CD14-positive monocyte (primary cell): ENCODE measurements at places on chromosomes 1 and 21. TPM values are rescaled to one million over a fixed set of nuclear protein-coding genes. Genes with fewer than 3 reads are reported as not detected.

DNA sequence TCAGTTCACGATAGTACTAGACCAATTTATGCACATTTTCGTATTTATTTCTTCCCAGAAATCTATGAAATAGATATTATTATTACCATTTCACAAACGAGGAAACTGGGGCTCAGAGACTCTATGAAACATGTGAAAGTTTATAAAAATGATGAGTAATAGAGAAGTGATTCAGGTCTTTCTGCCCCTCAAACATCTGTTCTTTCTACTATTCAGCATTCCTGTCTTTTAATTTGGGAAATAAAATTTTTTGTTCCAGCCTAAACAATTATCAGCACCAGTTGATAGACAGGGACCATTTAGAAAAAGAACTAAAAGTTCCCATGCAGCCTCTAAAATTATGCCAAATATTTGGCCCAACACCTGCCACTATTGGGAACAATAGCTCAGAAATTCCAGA lies 585.1 kb downstream of the PTPRC start:
- DNase-seq: no peak

Gene IL20
- not detected for polyA plus RNA-seq

Gene C1QB
- 6.4 TPM for polyA plus RNA-seq

Gene TEDDM1
- not detected for polyA plus RNA-seq

DNA sequence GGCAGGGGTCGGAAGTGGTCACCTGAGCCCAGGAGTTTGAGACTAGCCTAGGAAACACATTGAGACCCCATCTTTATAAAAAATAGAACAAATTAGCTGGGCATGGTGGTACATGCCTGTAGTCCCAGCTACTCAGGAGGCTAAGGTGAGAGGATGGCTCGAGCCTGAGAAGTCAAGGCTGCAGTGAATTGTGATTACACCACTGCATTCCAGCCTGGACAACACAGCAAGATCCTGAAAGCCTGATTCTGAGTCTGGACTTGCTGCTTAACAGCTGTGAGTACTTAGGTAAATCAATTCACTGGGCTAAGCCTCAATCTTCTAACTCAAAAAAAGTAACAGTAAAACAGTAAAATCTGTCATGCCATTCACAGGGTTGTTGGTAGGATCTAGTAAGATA lies 4.9 kb downstream of the TRAPPC3 start:
- no peak for DNase-seq

GRCh38 chr1:26541816-26542711 lies 12.5 kb downstream of the RPS6KA1 start:
- DNase-seq: peak; percentile 99

Gene ATP1A4
- 6.2 and 16.0 TPM in 2 replicates for polyA plus RNA-seq

- DNase-seq: no peak
Measured at GRCh38 chr1:2805801-2806430, 4.4 kb upstream of the TTC34 start.

GRCh38 chr1:187443939-187444338 lies 615.2 kb downstream of the PLA2G4A start:
- no peak for DNase-seq

Gene ASAP3
- 0.27 TPM for polyA plus RNA-seq

- no peak for DNase-seq
Measured at GRCh38 chr21:25465263-25465662, 142.0 kb downstream of the MRPL39 start.

DNA sequence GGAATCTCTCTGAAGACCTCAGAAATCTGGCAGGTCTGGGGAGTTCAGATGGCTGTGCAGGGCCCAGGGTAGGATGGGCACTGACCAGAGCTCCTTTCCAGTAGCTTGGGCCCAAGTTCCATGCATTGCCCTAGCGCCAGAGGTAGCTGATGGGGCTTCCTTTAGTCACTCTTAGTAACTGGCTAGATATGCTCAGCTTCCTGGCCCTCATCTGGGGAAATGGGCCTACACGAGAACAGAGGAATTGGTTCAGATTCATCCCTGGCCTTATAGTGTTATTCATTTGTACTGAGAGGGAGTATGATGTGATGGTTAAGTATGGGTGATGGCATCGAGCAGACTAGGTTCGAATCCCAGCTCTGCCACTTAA lies 15.5 kb upstream of the PSMB2 start:
- DNase-seq: no peak

Gene C1orf141
- not detected in 2 replicates for polyA plus RNA-seq

GRCh38 chr1:3463891-3464648 lies 9.6 kb downstream of the ARHGEF16 start:
- DNase-seq: no peak

Gene PIGK
- 24.7 TPM for polyA plus RNA-seq

Gene EPHA8
- polyA plus RNA-seq: not detected

Gene IPO13
- 10.1 TPM for polyA plus RNA-seq

DNA sequence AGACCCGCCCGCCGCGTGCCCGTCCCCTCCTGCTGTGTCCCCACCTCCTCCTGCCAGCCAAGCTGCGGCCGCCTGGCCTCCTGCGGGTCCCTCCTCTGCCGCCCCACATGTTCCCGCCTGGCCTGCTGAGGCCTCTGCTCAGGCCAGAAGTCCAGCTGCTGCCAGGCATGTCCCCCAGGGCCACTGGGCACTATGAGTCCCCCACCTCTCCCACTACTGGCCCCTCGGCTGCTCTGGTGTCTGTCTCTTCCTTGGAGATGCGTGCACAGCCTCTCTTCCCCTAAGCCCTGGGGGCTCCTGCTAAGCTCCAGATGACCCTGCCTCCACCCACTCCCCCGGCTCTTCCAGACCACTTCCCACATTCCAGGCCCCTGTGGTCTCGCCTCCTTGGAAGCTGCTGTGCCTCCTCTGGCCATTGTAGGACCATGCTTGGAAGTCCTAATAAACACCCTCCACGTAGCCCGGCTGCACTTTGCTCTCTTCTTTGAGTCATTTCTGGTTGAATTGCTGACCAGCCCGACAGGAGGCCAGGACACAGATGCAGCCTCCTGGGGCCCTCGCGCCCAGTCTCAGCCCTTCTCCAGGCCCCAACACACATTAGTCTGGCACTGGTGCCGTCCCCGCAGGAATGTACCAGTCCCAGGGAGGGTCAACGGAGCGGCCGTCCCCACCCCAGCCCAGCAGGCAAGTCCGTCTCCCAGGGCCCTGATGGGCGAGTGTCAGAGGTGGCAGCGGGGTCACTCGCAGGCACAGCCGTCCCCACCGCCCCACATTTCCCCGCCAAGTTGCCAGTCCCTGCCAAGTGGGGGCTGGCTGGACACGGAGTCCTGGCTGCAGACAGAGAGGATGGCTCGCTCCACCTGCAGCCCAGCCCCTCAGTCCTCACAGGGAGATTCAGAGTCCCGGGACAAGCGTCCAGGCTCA lies 1.1 kb downstream of the KRTAP10-12 start:
- no peak for DNase-seq

- no peak for DNase-seq
Measured at GRCh38 chr1:211155040-211155439, 21.1 kb upstream of the KCNH1 start.

DNA sequence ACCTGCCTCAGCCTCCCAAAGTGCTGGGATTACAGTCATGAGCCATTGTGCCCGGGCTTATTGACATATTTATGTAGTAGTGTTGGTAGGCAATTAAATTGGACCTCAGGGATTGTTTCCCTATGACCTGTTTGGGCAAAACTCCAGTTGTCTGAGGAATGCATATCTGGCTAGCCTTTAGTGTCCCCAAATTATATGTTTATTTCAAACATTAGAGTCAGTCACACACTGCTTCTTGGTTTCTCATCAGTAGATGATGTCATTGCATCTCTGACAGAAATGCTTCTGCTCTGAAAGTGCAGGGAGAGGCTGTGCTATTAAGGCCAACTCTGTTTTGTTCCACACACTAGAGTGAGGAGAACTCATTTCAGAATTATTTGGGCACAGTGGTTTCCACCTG lies 12.5 kb downstream of the PIP5K1A start:
- DNase-seq: no peak

Gene TRNAU1AP
- 26.7 TPM for polyA plus RNA-seq

Gene MFSD2A
- 7.9 TPM for polyA plus RNA-seq

DNA sequence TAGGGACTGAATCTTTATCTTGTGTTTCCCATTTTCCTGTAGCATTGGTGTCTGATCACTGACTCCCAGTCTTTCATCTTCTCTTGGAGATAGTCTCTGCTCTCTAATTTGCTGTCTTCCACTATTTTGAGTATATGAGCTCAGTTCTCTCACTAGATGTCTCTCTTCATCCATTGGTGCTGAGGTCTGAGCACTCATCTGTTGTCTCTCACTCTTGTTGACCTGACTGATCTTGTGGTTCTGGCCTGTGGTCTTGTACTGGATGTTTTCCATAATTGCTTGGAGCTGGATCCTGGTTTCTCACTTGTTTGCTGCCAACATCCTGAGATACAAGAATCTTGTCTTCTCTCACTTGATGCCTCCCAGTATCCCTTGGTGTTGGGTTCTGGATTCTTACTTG lies 25.1 kb upstream of the S100A11 start:
- DNase-seq: no peak

Gene OVAAL
- not detected in 2 replicates for polyA plus RNA-seq

- no peak for DNase-seq
Measured at GRCh38 chr1:41286486-41286885, 44.4 kb upstream of the SCMH1 start.

Gene AADACL3
- polyA plus RNA-seq: not detected

- DNase-seq: no peak
Measured at GRCh38 chr1:5752746-5753548, 239.3 kb downstream of the NPHP4 start.

Gene FMO2
- not detected for polyA plus RNA-seq

Gene CHIA
- polyA plus RNA-seq: not detected

- DNase-seq: no peak
Measured at GRCh38 chr1:1206376-1206965, at the start of gene TNFRSF18. TSS of gene TNFRSF18 (minus strand) at chr1:1206592. CDS start at chr1:1206571, 21 bp downstream.

DNA sequence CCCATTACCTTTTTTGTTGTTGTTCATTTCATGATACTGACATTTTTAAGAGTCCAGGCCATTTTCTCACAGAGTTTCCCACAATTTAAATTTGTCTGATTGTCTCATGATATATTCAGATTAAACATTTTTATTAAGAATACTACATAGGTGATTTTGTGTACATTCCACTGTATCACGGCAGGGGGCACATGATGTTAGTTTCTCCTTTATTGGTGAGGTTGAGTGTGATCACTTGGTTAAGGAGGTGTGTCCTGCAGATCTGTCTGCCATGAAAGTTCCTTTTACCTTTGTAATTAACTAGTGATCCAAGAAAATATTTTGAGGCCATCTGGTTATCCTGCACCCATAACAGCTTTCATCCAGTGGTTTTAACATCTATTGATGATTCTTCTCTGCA lies 11.8 kb downstream of the RTCA start:
- DNase-seq: no peak

DNA sequence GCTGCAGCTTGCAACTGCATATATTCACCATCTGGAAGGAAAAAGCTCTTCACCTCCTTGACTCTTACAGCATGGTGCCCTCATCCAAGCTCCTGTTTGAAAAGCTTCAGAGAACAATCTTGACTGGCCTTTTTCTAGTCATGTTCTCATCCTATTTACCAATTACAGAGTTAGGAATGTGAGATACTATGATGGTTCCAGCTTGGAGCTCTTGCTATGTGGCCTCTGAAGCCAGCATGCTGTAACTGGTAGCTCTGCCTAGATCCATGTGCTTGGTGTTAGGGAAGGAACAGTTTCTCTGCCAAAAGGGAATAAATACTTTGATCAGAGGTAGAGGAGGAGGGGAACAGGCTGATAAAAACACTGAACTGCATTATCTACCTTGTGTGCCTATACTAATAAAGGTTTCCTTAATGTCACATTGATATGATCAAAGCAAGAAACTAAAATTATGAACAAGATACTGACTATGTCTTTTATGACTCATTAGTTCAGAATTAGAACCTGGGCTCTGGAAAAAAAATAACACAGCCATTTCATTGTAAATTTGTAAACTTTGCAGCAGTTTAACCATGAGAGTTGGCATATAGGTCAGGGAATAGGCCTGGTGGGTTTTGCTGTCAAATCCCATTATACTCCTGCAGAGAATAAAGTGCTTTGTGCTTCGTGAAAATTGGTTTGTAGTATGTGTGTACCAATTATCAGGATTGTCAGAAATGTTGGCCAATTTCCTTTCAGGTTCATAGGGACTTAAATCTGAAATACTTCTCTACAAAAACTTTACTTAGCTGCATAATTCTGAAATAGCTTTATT lies 92.7 kb downstream of the LEPR start:
- no peak for DNase-seq

DNA sequence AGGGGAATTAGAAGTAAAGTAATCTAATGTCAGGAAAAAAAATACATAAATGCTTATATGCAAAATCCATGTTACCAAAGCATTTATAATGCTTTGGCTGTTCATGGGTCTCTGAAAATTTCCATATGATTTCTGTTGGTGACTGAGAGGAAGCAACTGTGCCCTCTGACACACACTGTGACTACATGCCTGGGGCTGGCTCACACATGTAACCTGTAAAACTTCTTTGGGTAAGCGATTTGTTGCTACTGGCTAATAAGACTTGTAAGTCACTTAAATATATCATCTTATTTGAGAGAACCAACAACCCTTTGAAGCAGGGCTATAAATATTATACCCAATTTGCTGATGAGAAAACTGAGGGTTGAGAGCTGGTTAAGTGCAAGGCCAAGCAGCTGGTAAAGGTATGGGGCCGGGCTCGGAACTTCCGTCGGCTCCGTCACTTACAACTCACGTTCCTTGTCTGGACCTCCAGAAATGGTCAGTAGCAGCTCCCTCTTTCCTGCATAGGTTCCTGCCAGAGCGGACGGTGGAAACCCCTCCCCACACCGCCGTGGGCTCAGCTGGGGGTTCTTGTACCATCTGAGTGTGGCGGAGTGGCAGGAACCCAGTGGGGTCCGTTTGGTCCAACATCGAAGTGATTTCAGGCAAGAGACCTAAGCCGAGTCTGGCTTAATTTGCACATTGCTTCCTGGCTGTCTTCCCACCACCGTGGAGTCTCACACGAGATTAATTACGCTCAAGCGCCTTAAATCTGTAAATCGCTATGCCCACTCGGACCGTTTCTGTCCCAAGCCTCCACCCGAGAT lies 714 bp downstream of the DFFA start:
- DNase-seq: no peak

DNA sequence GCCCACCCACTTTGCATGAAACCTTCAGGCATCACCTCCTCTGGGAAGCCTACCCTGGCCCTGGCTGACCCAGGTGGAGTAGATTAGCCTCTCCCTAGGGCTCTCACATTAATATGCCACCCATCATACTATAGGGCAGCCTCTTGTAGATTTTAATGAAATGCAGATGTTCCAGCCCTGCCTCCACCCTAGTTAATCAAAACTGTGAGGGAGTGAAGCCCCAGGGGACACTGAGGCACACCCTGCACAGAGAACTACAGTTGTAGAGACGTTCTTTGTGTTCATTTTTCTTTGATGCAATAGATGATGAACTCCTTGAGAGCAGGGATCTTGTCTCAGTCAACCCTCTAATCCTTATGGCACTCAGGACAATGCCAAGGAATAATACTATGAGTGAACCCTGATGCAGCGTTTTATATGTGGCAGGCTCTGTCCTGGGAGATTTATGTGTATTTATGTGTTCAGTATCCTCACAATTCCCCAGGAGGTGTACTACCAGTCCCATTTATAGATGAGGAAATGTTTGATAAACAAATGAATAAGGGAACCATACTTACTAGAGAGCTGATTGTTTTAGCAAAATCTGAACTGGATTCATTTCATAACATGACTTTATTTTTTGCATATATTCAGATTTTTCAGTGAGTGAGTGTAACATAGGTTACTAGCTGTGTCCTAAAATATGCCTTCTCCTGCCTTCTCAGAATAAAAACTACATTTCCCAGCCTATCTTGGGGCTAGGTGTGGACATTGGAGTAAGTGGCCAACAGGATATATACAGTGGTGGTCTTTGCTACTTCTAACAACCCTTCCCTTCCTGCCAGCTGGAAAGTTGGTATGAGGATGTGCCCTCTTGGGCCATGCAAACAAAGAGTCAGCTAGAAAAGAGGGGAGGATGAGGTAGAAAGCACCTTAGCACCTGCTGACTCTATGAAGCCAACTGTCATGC lies 23.5 kb upstream of the PRELP start:
- no peak for DNase-seq

- DNase-seq: no peak
Measured at GRCh38 chr21:30718239-30718909, at the start of gene KRTAP21-3. TSS of gene KRTAP21-3 (minus strand) at chr21:30718777. CDS start at chr21:30718759, 18 bp downstream.
